HCT116 (cell line): ENCODE measurements at places on chromosomes 4 and X.

GRCh38 chr4:30172416-30172815 is 547.8 kb upstream of the PCDH7 start:
- DNase-seq, result no peak

DNA sequence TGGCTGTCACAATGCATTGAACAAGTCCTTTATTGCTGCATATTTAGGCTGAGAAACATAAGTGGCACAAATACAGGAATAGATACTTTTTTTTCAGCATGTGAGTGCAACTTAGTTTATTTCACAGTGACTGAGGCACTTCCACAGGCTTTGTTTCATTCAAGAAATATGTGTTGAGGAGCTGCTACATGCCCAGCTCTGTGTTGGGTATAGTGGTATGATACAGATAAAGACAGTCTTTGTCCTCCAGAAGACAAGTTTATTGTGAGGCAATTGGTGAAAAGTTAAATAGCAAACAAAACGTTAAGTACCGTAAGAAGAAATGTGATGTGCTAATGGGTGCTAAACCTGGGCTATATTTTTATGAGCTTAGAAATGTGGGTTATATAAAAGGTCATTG is 186.4 kb downstream of the SPRY1 start:
- DNase-seq, result no peak

DNA sequence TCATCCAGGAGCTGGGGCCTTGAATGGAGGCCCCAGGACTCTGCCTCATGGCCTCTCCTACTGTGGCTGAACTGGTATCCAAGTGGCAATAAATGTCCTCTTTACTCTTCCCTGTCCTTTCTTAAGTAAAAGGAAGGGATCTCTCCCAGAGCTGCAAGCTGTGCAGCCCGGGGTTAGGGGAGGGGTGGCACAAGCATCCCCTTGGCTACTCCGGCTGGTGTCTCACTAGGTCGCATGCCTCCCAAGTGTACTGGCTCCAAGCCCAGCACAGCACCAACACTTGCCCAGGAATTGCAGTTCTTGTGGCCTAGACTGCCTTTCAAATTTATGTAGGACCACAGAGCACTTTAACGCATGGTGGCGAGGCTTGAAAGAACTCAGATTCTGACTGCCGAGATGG is 44.7 kb upstream of the MED14 start:
- DNase-seq, result no peak

DNA sequence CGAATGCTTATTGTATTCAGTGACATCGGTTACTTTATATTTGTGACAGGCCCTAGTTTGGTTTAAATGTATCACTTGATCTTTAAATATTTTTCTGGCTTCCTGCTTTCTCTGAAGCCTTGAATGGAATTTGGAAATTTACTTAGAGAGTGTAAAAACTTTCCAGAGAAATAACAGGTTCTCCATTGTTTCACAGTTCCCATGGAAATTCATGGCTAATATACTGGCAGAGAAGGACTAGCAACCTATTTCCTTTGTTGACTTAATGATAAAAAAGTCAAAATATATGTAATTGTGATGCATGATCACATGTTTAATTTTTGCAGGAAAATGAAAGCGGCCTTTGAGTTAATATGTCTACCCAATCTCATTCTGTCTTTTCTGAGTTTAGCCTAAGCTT is 13.2 kb downstream of the NEIL3 start:
- DNase-seq, result no peak

DNA sequence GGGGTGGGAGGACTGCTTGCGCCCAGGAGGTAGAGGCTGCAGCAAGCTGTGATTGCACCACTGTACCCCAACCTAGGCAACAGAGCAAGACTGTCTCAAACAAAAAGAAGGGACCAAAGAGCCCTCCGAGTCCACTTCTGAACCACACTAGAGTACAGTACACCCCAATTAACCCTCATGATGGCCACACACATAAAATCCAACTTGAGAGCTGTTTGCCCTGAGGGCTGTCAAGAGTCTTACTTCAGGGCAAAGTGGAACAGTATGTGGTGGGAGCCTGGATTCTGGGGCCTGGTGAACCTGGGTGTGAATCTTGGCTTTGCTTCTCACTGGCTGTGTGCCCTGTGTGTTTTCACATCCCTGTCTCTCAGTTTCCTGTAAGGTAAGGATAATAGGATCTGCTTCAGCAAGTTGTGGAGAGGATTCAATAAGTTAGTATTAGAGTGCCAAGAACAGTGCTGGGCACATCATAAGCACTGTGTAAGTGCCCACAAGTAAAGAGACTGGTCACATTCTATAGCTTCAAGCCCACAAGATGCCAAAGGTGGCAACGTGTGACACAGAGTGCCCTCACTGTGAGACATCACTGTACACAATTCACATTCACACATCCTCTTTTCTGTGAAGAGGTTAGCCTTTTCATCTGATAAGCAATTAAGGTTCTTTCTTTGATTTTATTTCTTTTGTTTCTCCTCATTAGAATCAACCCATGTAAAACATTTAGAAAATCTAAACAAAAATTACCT is 52.1 kb downstream of the LEF1 start:
- no peak for DNase-seq
